ENCODE measurements at places on chromosomes 4 and X. TPM values are rescaled to one million over a fixed set of nuclear protein-coding genes. Genes with fewer than 3 reads are reported as not detected.

NUDT9 gene
- total RNA-seq = 29.5 TPM

PHEX gene
- total RNA-seq = 0.32 TPM

TNIP2 gene
- 72.4 TPM for total RNA-seq

SASH3 gene
- not detected for total RNA-seq

CXCL8 gene
- 18.1 TPM for total RNA-seq

SH3D19 gene
- 31.4 TPM for total RNA-seq

GIMD1 gene
- not detected for total RNA-seq

CXorf51B gene
- total RNA-seq = not detected

RHOXF2B gene
- not detected for total RNA-seq

AWAT1 gene
- not detected for total RNA-seq

TLR10 gene
- total RNA-seq = not detected

TMA16 gene
- total RNA-seq = 27.3 TPM

GUCY1A1 gene
- total RNA-seq = 33.7 TPM

KLHL4 gene
- total RNA-seq = 87.8 TPM

FRAS1 gene
- 1.3 TPM for total RNA-seq

SLC16A2 gene
- total RNA-seq = 0.82 TPM

REPS2 gene
- total RNA-seq = 1.1 TPM

FOXR2 gene
- total RNA-seq = not detected

DTHD1 gene
- total RNA-seq = not detected

HTN3 gene
- not detected for total RNA-seq

RHOXF1 gene
- not detected for total RNA-seq

RBM46 gene
- total RNA-seq = not detected

PLRG1 gene
- total RNA-seq = 111 TPM

APOOL gene
- total RNA-seq = 3.1 TPM

SPANXB1 gene
- total RNA-seq = not detected

STPG2 gene
- total RNA-seq = 0.13 TPM

CENPVL1 gene
- not detected for total RNA-seq

SLC49A3 gene
- total RNA-seq = 5.9 TPM

LGI2 gene
- total RNA-seq = 0.06 TPM

HPGDS gene
- not detected for total RNA-seq

LDB2 gene
- 114 TPM for total RNA-seq

GLRA3 gene
- total RNA-seq = not detected

CABS1 gene
- total RNA-seq = not detected

CLGN gene
- total RNA-seq = 0.81 TPM
